Osteocyte (in vitro differentiated cells): ENCODE measurements at places on chromosomes 2 and 18. TPM values are rescaled to one million over a fixed set of nuclear protein-coding genes. Genes with fewer than 3 reads are reported as not detected.
A peak's percentile ranks its signal among the peaks of the same experiment; 100 is the strongest.

The BOLL gene
- not detected in 2 replicates for total RNA-seq

The SKOR2 gene
- total RNA-seq, result not detected in 2 replicates

The CRYBA2 gene
- total RNA-seq, result not detected in 2 replicates

The SNED1 gene
- total RNA-seq, result 17.6 and 19.4 TPM in 2 replicates

The ALKAL2 gene
- 50.0 and 52.9 TPM in 2 replicates for total RNA-seq

The PRSS56 gene
- not detected in 2 replicates for total RNA-seq

The EFEMP1 gene
- total RNA-seq, result 7.4 and 8.3 TPM in 2 replicates

The COL4A4 gene
- 1.3 and 2.0 TPM in 2 replicates for total RNA-seq

The EFHD1 gene
- 106 and 114 TPM in 2 replicates for total RNA-seq

The LIPG gene
- not detected in 2 replicates for total RNA-seq

The STAMBP gene
- 34.6 and 39.1 TPM in 2 replicates for total RNA-seq

The MARS2 gene
- 3.8 and 4.2 TPM in 2 replicates for total RNA-seq

The ARHGEF4 gene
- 2.6 and 3.2 TPM in 2 replicates for total RNA-seq

GRCh38 chr2:50781646-50782045 lies 250.3 kb downstream of the NRXN1 start:
- no peaks in the 10 kb centered on the region for H3K27me3 ChIP-seq
- H3K4me1 ChIP-seq, result no peaks in the 10 kb centered on the region
- no peak overlapping the region for H3K4me3 ChIP-seq
- H3K36me3 ChIP-seq, result no peaks in the 10 kb centered on the region
- no peak overlapping the region for H3K27ac ChIP-seq

DNA sequence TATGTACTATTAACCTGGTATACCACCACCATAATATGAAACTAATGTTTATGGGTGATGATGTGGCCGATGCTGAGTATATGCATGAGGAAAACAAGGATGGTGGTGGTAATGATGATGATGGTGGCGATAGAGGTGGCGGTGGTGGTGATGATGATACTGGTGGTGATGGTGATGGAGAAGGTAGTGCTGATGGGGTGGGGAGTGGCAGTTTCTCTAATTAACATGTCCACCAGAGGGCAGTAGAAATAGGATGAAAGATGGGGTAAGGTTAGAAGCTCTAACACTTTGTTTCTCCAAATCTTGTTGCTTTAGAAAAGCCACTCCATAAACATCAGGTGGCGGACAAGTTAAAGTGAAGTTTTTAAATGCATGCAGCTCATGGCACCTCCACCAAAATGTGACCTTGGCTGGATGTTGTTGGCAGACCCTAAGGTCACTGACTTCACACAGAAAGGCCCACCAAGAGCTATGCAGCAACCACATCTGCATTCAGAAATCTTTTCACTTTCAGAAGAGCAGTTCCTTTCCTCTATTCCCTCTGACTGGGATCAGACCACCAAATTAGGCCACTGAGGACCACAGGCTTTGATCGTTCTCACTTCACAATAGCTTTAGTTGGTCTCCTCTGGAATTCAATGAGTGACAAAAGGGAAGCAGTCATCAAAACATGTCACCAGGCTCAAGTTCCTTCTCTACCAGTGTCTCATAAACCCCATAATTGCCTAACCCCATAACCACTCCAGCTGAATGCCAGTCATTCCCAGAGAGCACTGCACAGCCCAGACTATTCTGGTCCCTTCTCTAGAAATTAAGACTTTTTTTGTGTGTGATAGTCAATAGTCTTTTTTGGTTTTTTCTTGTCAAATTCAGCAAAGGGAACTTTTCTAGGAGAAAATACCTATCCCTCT lies 7.5 kb upstream of the BCL11A start:
- H3K36me3 ChIP-seq, result no peaks in the 10 kb centered on the region
- DNase-seq, result no peak
- no peak overlapping the region for H3K27ac ChIP-seq
- H3K27me3 ChIP-seq, result peaks cover 90% of the 10 kb centered on the region
- H3K4me1 ChIP-seq, result peaks cover 10% of the 10 kb centered on the region

DNA sequence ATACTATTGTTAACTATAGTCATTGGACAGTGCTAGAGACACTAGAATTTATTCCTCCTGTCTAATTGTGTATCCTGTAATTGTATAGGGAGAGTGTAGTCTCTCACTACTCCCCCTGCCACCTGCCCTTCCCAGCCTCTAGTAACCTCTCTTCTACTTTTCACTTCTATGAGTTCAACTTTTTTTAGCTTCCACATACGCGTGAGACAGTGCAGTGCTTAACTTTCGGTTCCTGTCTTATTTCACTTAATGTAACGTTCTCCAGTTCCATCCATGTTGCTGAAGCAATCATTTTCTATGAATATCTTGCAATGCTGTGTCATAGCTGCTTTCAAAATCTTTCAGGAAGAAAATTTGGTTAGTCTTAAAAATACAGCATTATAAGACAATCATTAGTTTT lies 22.8 kb upstream of the RUFY4 start:
- no peaks in the 10 kb centered on the region for H3K36me3 ChIP-seq
- H3K4me3 ChIP-seq, result no peak overlapping the region
- peaks cover 68% of the 10 kb centered on the region for H3K27me3 ChIP-seq
- DNase-seq, result no peak
- no peaks in the 10 kb centered on the region for H3K4me1 ChIP-seq
- no peak overlapping the region for H3K27ac ChIP-seq

- H3K27ac ChIP-seq, result no peak overlapping the region
- H3K36me3 ChIP-seq, result peaks cover 1% of the 10 kb centered on the region
- H3K27me3 ChIP-seq, result no peaks in the 10 kb centered on the region
- DNase-seq, result no peak
Observed at GRCh38 chr2:70024284-70024683, 62.9 kb upstream of the ASPRV1 start.

GRCh38 chr2:121047383-121047782 lies 237.6 kb downstream of the TFCP2L1 start:
- H3K27ac ChIP-seq, result no peak overlapping the region
- H3K4me1 ChIP-seq, result no peaks in the 10 kb centered on the region
- H3K27me3 ChIP-seq, result peaks cover 30% of the 10 kb centered on the region
- DNase-seq, result no peak

- H3K4me3 ChIP-seq, result no peak overlapping the region
- no peak for DNase-seq
- no peaks in the 10 kb centered on the region for H3K4me1 ChIP-seq
- H3K36me3 ChIP-seq, result peaks cover 50% of the 10 kb centered on the region
Observed at GRCh38 chr2:179987916-179988315, 19.2 kb downstream of the CWC22 start.

- peaks cover 62% of the 10 kb centered on the region for H3K4me1 ChIP-seq
- no peaks in the 10 kb centered on the region for H3K27me3 ChIP-seq
- H3K4me3 ChIP-seq, result no peak overlapping the region
- H3K27ac ChIP-seq, result peak overlapping the region; percentile 86
Observed at GRCh38 chr2:237194906-237195305, 109.2 kb downstream of the COPS8 start.

- H3K4me1 ChIP-seq, result no peaks in the 10 kb centered on the region
- peaks cover 12% of the 10 kb centered on the region for H3K27me3 ChIP-seq
- H3K4me3 ChIP-seq, result no peak overlapping the region
- no peak for DNase-seq
- H3K27ac ChIP-seq, result no peak overlapping the region
- H3K36me3 ChIP-seq, result no peaks in the 10 kb centered on the region
Observed at GRCh38 chr2:177024765-177025164, 187.8 kb upstream of the HNRNPA3 start.

DNA sequence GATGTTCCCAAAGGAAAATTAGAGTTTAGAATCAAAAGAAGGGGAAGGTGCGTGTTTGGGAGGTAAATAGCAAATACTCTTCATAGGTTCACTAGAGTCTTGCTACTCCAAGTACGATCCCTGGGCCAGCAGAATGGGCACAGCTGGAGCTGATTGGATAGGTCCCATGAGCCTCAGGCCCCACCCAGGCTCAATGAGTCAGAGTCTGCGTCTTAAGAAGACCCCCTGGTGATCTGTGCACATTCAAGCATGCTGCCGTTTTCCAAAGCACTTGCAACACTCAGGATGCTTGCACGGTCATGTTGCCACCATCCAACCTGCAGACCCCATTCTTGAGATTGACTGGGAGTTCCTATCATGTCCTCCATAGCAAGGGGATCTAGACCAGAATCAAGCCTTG lies 40.5 kb downstream of the ABCG8 start:
- H3K4me1 ChIP-seq, result no peaks in the 10 kb centered on the region
- H3K27me3 ChIP-seq, result peaks cover 13% of the 10 kb centered on the region
- H3K36me3 ChIP-seq, result peaks cover 1% of the 10 kb centered on the region
- no peak overlapping the region for H3K4me3 ChIP-seq
- H3K27ac ChIP-seq, result no peak overlapping the region

GRCh38 chr2:65292461-65293011 lies 64.9 kb downstream of the ACTR2 start:
- peaks cover 22% of the 10 kb centered on the region for H3K4me1 ChIP-seq
- no peaks in the 10 kb centered on the region for H3K36me3 ChIP-seq
- no peak for DNase-seq
- no peaks in the 10 kb centered on the region for H3K27me3 ChIP-seq

GRCh38 chr2:137339051-137339450 lies 573.7 kb downstream of the THSD7B start:
- no peaks in the 10 kb centered on the region for H3K36me3 ChIP-seq
- DNase-seq, result no peak
- no peak overlapping the region for H3K27ac ChIP-seq
- H3K27me3 ChIP-seq, result peaks cover 31% of the 10 kb centered on the region

GRCh38 chr2:196725218-196725617 lies 74.3 kb downstream of the GTF3C3 start:
- no peaks in the 10 kb centered on the region for H3K27me3 ChIP-seq
- no peak overlapping the region for H3K4me3 ChIP-seq
- peaks cover 8% of the 10 kb centered on the region for H3K36me3 ChIP-seq
- H3K27ac ChIP-seq, result no peak overlapping the region

DNA sequence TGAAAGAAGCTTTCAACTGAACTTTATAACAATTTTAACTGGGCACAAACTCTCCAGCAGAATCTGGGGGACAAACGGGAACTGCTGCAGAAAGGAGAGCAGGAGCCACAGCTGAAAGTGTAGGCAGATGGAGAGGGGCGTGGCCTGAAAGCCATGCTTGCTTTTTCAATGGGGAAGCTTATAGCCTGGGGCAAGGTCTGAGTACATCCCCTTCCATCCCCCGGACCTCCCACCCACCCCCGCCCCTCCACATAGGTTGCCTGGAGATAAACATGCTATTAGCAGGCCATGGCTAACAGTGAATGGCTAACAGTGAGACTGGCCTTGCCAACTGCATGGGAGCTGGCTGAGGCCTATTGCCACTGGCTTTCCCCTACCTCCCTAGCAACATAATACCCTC lies 317.9 kb upstream of the TANK start:
- H3K4me3 ChIP-seq, result no peak overlapping the region
- no peak for DNase-seq
- H3K4me1 ChIP-seq, result peaks cover 5% of the 10 kb centered on the region
- no peaks in the 10 kb centered on the region for H3K27me3 ChIP-seq
- peaks cover 11% of the 10 kb centered on the region for H3K36me3 ChIP-seq

- no peaks in the 10 kb centered on the region for H3K27me3 ChIP-seq
- peak; percentile 62 for DNase-seq
- H3K36me3 ChIP-seq, result peaks cover 36% of the 10 kb centered on the region
- H3K27ac ChIP-seq, result peak overlapping the region; percentile 86
- peaks cover 56% of the 10 kb centered on the region for H3K4me1 ChIP-seq
Observed at GRCh38 chr2:233408366-233409285, 54.3 kb downstream of the DGKD start.

- H3K36me3 ChIP-seq, result no peaks in the 10 kb centered on the region
- DNase-seq, result no peak
- peaks cover 3% of the 10 kb centered on the region for H3K4me1 ChIP-seq
- no peak overlapping the region for H3K4me3 ChIP-seq
- H3K27ac ChIP-seq, result no peak overlapping the region
- no peaks in the 10 kb centered on the region for H3K27me3 ChIP-seq
Observed at GRCh38 chr2:138447889-138448570, 53.5 kb upstream of the SPOPL start.

DNA sequence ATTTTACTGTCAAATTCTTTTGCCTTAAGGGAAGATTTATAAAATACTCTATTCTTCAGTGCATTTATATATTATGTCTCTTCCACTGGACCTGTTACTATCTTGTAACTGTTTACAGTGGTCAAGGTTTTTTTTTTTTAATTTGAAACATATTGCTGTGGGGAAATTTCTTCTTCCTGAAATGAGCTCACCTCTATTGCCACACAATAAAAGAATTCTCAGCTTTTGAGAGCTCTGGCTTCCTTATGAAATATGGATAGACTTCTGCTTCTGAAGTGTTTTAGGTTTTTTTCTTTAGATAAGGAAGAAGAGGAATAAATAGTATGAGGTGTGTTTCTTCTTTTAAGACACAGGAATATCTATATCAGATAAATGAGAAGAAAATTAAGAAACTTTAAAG lies 7.7 kb downstream of the VRK2 start:
- no peak for DNase-seq
- peaks cover 4% of the 10 kb centered on the region for H3K4me1 ChIP-seq
- H3K27ac ChIP-seq, result no peak overlapping the region
- H3K4me3 ChIP-seq, result no peak overlapping the region
- H3K36me3 ChIP-seq, result peaks cover 28% of the 10 kb centered on the region

DNA sequence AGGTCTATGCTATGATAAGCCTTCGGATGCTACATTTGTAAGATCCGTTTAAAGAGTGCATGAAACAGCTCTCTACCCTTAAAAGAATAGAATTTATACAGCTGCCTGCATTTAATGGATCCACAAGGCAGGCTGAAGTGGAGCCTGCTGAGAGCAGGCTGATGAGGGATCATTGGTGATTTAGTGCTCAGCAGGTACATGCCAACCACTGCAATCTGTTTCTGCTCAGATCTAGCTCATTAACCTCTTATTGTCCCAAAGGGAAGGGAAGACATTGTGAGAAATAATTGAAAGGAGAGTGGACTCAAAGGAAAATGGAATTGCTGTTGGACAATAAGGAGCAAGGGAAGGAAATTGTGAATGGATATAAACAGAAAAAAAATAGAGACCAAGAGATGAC lies 822.6 kb downstream of the TRIB2 start:
- H3K4me3 ChIP-seq, result no peak overlapping the region
- peaks cover 2% of the 10 kb centered on the region for H3K27me3 ChIP-seq
- H3K27ac ChIP-seq, result no peak overlapping the region
- no peaks in the 10 kb centered on the region for H3K36me3 ChIP-seq
- H3K4me1 ChIP-seq, result no peaks in the 10 kb centered on the region

DNA sequence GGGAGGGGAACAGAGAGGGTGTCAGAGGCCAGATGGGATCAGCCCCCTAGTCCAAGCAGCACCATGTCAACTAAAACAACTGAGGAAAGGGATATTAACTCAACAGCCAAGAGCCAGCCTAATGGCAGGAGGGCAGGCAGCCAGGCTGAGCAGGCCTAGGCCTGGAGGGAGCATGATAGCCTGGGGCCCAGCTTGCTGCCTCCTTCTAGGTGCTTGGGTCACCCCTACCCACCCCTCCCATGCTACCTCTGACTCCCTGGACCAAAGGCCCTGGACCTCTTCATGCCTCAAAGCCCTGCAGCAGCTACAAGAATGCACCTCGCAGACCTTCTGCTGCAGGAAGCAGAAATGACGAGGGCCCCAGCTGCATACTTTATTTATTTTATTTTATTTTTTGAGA lies 22.1 kb upstream of the TNS1 start:
- no peak for DNase-seq
- H3K27ac ChIP-seq, result no peak overlapping the region
- no peaks in the 10 kb centered on the region for H3K36me3 ChIP-seq
- H3K4me3 ChIP-seq, result no peak overlapping the region
- H3K4me1 ChIP-seq, result peaks cover 10% of the 10 kb centered on the region

- no peak overlapping the region for H3K27ac ChIP-seq
- H3K4me1 ChIP-seq, result no peaks in the 10 kb centered on the region
- H3K36me3 ChIP-seq, result no peaks in the 10 kb centered on the region
- peaks cover 6% of the 10 kb centered on the region for H3K27me3 ChIP-seq
- DNase-seq, result peak; percentile 80
- H3K4me3 ChIP-seq, result no peak overlapping the region
Observed at GRCh38 chr2:128503399-128504245, 185.0 kb upstream of the HS6ST1 start.
